ENCODE measurements at places on chromosomes 7 and 10.

GRCh38 chr10:107168738-107169137 is 4.2 kb upstream of the SORCS1 start:
- no peak for DNase-seq

DNA sequence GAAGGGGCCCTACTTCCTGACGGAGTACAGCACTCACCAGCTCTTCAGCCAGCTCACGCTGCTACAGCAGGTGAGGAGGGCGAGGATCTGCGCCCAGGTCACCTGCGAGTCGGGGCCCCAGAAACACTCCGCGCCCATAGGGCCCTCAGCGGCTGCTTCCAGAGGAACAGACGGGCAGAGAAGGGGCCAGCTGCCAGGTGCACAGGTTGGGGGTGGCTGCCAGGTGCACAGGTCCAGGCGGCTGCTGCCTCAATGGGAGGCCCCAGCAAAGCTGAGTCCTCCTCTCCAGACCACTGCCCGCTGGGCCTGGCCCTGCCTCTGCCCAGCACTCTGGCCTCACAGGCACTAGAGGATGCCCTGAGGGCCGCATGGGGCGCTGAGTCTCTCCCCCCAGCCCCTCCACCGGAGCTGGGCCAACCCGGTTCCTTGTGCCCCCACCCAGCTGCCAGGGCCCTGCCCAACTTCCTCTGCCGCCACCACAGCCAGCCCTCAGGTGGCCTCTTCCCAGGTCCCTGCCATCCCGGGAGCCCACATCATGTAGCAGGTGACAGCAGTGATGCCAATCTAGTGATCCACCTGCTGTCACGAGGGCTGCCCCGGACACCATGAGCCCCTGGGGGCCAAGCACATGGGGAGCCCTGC is 17.0 kb upstream of the UTF1 start:
- no peak for DNase-seq

GRCh38 chr7:81560708-81561107 is 209.1 kb downstream of the HGF start:
- DNase-seq, result no peak

DNA sequence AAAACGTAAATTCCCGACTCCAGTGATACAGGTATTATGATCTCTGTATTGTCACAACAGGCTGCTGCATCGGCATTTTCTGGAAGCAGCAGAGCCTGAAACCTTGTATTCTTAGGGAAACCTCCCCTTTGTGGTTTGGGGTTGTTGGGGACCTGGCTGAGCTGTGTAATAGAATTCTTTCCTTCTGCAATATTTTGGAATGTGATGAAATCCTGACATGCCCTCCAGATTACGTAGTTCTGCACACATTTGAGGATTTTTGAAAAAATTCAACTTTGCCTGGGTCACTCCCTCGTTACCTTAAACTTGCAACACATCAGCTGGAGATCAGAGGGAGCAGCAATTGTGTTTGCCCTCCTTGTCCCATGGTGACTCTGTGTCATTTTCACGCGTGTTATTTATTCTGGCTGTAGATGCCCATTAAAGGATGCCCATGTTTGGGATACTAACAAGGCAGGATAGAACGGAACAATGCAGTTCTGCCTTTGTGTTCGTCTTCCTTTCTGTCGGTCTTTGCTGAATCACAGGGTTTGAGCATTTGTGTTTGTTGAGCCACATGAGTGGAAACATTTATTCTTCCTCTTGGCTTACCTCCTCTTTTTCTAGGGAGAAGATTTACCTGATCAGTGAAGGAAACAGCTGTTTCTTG is 181.7 kb downstream of the TCF7L2 start:
- no peak for DNase-seq

- DNase-seq, result no peak
Measured at GRCh38 chr10:38003588-38003987, 6.9 kb upstream of the ZNF33A start.

DNA sequence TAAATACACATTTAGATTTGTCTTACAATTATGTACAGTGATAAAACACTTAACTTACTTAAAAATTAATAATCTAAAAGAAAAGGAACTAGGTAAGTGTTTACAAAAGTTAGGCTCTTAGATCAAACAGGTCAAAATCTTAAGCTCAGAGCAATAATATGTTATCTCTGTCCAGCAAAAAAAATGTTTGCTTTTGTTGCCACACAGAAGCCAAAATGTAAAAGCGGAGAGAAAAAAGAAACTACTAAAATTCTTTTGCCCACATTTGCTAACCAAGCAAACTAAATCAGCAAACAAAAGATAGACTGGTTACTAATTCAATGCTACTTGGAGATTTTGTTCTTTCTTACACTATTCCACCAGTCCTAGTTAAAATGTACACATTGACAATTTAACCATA is 15.2 kb upstream of the ACSM6 start:
- no peak for DNase-seq

All from GM20000 (cell line).